ENCODE measurements at places on chromosomes 1 and 21.

GRCh38 chr1:192747943-192748342, 60.9 kb upstream of the RGS2 start:
- no peak for DNase-seq

GRCh38 chr1:248778906-248779305, 23.3 kb upstream of the LYPD8 start:
- no peak for DNase-seq

GRCh38 chr21:39593522-39593921, 19.2 kb upstream of the B3GALT5 start:
- DNase-seq = no peak

- no peak for DNase-seq
Measured at GRCh38 chr1:7378346-7379130, 392.6 kb upstream of the VAMP3 start.

GRCh38 chr1:239676522-239677273, 290.3 kb downstream of the CHRM3 start:
- DNase-seq = no peak

DNA sequence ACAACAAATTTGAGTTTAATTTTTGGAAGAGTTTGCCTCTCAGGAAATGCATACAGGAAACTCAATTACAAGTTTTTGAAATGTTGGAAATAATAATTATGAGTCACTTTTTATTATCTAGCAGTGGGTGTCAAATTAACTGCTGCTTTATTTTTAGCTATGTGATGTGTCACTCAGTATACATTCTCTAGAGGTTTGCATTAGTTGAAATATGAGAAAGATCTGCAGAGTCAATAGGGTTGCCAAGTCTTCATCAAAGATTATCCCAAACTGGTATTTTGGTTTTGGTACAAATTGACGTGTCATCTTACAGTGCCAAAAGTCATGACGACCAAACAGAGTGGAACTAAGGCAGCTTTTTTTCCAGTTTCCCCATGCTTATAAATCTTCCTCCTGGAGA, 54.3 kb upstream of the DIPK1A start:
- DNase-seq = no peak

- no peak for DNase-seq
Measured at GRCh38 chr1:33433509-33434362, 2.8 kb upstream of the PHC2 start.

DNA sequence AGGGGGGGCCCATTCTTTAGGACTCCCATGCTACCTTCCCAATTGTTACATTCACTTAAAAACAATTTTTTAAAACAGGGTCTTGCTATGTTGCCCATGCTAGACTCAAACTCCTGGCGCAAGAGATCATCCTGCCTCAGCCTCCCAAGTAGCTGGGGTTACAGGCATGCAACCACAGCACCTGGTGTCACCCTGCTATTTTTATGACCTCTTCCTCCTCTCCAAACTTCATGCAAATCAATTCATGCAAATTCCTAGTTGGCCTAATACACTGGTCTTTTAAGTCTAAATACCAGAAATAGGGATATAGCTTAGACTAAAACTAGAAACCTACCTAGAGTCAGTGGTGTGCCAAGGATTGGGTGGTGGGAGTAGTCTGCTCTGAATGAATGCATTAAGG, 30.1 kb downstream of the CDKN2C start:
- no peak for DNase-seq

GRCh38 chr1:101098327-101098726, 72.7 kb upstream of the DPH5 start:
- no peak for DNase-seq

GRCh38 chr1:225670806-225671733, 18.1 kb upstream of the ENAH start:
- no peak for DNase-seq

DNA sequence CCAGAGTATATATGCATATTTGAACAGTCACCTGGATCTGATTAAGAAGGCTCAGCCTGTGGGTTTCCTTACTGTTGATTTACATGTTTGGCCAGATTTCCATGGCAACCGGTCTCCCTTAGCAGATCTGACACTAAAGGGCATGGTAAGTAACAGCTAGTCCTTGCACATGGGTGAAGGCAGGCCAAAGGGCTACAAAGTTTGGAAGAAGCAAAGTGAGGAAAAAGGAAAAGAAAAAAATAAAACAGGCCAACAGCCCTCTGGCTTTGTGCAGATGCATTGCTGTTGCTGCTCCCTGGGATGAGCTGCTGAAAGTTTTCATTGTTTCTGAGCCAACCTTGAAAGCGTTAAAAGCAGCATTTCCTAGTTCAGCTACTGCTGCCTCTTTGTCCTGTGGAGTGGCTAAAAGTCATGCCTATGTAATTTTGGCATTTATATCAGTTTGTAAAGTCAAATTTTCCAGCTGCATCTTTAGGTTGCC, 176.5 kb upstream of the HOOK1 start:
- no peak for DNase-seq

DNA sequence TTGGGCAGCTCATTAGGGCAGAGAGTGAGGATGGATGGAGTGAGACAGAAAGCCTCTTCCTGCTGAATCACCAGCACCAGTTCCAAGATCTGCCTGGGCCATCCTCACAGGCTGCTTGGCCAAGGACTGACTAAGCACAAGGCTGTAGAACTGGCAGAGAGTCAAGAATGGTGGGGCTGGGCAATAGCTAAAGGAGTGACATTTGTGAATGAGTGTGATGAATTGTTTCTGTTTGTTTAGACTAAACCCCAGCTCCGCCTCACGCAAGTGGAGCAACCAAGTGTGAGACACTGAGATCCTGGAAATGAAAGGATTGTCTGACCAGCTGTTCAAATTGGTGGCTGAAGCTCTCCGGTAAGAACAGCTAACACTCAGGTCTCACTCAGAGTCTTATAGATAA, 38.6 kb downstream of the BRINP2 start:
- DNase-seq = no peak

- no peak for DNase-seq
Measured at GRCh38 chr1:24383381-24383940, 30.1 kb downstream of the STPG1 start.

- DNase-seq = no peak
Measured at GRCh38 chr1:203144661-203145060, 17.1 kb downstream of the ADORA1 start.

GRCh38 chr1:65959896-65960567, 167.3 kb downstream of the PDE4B start:
- DNase-seq = no peak
